ENCODE measurements at places on chromosomes 6 and 20.

DNA sequence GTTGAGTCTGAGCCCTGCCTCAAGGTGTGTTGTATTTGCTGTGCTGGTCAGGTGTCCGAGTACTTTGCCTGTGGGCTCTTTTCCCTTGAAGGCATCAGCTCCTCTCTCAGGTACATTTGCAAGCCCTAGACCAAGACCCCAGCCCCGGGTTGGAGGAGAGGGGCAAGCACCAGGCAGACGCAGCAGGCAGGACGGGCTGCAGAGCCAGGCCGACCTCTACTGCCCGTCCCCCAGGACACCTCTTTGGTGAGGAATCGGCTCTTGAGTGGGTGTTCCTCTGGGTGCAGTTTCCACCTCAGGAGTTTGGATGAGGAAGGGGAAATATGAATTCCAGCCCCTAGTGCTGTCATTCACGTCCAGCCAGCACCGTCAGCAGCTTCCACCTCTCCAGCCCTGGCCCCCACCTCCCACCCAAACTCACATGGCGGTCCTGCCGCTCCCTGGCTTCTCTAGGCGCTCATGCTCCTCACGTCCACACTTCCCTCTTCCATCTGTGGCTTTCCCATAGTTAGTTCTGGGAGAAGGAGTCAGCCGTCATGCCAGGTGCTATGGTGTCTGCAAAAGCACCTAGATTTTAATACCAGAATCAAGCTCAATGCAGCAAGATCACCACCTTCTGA, 183.9 kb downstream of the DLL1 start:
- no peak for DNase-seq

DNA sequence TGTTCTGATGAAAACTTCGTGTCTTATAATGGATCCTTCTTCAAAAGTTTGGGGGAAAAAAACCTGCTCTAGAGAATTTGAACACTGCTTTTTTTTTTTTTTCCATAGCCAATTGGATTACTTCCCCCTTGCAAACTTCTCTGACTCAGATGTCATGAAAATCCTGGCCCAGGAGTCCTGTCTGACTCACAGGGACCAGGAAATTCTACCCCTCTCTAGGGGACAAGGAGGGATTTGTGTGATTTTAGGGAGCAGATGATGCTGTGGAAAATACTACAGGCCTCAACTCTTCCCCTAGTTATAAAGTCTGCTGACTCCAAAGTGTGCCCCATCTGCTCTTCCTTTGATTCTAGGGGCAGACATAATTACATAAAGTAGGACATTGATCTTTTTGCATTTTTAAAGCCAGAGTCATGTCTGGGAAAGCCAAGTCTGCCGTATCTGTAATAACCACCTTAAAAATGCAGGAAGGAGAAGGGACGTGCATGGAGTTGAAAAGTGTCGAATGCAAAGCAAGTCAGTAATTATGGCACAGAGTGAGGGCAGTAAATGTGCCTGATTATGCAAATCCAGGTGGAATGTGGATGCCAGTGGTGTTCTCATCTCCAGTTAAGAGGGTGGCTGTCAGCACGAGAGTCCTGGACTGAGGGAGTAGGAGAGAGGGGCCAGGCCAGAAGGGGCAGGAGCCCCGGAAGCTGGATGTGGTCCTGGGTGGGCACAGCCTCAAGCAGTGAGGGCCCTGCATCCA, 144.3 kb upstream of the SULF2 start:
- peak; percentile 78 for DNase-seq

GRCh38 chr6:132314432-132314831, 86.8 kb downstream of the MOXD1 start:
- no peak for DNase-seq

DNA sequence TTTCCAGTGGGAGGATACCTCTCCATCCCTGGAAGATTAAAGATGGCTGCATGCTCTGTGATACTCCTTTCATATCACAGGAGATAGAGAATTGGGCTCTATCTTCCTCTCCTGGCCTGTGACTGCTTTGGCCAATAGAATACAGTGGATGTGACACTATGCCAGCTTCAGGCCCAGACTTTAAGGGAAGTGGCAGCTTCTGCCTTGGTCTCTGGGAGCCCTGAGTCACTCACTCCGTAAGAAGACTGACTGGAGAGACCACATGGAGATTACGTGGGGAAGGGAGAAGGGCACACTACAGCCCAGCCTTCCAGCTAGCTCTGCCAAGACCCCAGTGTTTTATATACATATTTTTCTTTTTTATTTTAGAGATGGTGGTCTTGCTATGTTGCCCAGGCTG, 10.4 kb upstream of the MMP9 start:
- DNase-seq = no peak

DNA sequence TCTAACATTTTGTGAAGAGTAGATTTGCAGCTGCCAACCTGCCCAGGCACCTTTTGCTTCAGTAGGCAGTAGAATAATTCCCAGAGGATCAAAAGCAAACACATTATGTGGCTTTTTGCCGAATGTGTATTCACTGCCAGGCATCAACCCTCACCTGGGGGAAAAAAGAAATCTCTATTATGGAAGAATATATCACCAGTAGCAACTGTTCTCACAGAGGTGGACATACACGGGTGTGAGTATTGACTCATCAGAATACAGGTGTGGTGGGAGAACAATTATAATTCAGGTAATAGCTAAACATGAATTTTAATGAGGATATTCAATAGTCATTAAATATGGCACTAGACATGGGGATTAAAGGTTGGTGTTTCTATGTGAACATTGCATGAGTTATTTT, 910.7 kb downstream of the TFAP2A start:
- no peak for DNase-seq

DNA sequence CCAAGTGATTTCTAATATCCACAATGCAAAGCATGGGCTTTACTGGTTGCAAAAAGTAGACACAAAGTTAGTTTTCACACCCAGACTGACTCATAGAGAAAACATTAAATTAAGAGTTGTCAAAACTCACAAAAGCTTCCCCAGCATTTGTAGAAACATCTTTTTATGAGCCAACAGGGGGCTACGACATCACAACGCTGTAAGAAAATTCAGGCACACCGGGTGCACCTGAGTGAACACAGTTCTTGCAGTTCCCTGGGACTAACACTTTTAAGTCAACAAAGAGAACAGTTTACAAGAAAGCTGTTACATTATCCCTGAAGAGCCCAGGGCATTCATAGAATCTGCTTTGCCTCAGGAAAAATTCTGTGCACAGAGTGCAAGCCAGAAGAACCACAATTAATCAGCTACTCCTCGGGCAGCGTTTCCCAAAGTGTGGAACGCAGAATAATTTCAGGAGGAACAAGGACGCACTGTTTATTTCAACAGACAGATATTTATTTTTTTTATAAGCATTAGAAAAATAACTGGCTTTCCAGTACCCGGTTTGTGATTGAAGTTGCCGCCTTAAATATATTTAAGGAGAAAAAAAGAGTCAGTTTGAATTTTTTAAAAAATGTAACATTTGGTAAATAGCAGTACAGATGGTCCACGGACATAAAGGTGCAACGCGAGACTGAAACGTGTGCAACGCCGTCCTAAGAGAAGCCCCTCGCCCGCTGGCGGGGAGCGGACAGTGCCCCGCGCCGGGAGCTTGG, 1.2 kb downstream of the NCOA5 start:
- DNase-seq = peak; percentile 23

DNA sequence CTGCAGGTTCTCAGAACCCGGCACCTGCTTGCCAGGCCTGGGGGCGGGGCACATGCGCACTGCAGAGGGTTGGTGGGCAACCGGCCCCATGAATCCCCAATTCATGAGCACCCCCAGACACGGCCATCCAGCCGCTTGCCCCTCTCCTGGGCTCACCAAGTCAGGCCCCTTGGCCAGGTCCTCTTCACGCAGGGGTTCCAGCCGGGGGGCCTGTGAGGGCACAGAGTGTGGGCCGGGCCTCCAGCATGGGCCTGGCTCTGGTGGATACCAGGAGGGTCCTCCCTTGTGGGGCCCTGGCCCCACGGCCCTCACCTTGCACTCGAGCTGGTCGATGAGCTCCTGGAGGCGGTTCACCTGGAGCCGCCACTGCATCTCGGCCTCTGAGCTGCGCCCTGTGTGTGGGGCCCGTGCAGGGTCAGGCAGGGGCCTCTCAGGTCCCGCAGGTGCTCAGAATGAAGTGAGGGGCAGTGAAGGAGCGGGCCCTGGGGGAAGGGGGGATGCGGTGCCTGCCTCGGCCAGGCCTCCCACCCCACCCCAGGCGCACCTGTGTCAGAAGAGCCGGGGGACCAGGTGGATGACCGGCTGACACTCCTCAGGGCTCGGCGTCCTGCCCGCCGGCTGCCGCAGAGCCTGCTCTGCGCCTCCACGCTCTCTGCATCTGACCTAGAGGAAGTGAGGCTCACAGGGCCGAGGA, 2.6 kb upstream of the C20orf144 start:
- no peak for DNase-seq

DNA sequence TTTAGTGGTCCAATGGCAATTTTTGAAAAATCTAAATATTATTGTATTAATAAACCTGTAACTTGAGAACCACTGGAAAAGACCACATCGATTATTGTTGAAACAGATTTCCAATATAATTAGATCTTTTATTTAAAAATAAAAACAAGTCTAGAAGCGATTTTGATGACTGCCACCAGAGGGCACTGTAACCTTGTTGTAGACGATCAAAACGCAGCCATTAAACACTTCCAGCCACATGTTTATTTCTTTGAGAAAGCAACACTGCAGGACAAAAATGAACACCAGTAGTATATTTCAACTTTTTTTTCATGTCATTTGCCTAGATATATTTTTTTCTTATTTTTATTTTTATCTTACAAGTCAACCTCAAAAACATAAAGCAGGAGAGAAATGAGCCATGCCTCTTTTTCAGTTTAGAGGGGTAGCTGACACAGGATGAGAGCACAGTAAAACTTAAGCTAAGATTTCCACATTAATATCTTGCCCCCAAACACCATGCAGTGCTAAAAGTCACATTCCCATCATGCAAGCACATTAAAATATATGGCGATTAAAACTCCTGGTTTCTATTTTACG, 115.4 kb downstream of the OPRM1 start:
- DNase-seq = peak; percentile 61

DNA sequence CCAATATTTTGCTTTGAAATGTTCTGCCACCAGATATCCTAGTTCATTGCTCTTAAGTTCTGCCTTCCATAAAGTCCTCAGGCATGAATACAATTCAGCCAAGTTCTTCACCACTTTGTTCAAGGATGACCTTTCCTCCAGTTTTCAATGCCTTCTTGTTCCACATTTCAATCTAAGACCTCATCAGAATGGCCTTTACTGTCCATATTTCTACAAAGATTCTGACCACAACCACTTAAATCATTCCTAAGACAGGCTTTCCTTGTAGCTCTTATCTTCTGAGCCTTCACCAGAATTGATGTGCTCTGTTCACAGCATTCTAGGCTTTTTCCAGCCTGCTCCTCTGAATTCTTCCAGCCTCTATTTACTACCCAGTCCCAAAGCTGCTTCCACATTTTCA, 319.0 kb downstream of the HACE1 start:
- DNase-seq = no peak

DNA sequence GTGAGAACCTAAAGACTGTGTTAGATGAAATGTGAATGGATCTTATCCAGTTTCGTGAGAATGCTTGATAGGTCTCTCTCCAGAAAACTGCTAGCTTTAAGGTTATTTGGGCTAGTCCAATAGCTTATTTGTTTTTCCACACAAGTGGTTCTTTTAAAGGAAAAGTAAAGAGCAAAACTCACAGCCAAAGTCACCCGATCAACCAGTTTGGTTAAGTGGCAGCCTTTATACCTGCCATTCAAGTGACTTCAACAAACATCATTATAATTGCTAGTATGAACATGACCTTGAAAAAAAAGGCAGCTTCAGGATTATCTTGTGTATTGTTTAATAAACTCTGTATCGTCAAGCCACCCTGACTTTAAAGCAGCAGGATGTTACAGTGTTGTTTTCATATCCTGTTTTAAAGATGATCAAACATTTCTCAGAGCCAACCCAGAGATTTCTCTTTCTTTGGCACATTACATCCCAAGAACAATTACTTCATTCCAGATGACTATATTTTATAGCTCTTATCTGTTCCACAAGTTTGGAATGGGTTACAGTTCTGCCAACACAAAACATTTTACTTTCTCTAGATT, 253.4 kb downstream of the EPHA7 start:
- DNase-seq = no peak

GRCh38 chr6:170289180-170289931, 1.5 kb downstream of the DLL1 start:
- DNase-seq = no peak

- DNase-seq = no peak
Observed at GRCh38 chr6:138289739-138290138, 71.4 kb upstream of the PBOV1 start.

DNA sequence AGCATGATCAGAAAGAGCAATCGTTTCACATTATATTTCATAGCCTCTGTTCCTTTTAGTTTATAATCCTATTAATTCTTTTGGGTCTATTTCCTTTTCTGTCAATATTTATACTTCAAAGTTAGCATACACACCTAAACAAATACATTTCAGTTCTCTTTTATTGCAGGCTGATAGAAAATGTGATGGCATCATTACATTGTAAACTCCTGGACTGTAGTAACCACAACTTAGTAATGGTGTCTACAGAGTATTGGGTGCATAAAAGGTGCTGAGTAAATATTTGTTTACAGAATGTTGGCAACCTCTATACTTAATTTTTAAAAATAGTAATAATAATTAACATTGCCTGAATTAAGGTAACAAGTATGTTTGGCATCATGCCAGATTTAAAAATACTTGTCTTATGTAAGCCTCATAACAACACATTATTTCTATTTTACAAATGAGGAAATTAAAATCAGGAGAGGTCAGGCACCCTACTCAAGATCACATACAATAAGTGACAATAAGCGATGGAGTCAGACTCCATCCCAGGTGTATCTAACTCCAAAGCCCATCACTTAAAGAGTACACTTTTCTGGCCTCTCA, 195.0 kb downstream of the UBE3D start:
- DNase-seq = no peak

GRCh38 chr6:53659458-53659857, 6.1 kb downstream of the KLHL31 start:
- no peak for DNase-seq

- no peak for DNase-seq
Observed at GRCh38 chr20:24829649-24830370, 119.3 kb upstream of the CST7 start.
